Cardiac muscle cell (in vitro differentiated cells and primary cell): ENCODE measurements at places on chromosomes 1 and 21. TPM values are rescaled to one million over a fixed set of nuclear protein-coding genes. Genes with fewer than 3 reads are reported as not detected.
A peak's percentile ranks its signal among the peaks of the same experiment; 100 is the strongest.

DNA sequence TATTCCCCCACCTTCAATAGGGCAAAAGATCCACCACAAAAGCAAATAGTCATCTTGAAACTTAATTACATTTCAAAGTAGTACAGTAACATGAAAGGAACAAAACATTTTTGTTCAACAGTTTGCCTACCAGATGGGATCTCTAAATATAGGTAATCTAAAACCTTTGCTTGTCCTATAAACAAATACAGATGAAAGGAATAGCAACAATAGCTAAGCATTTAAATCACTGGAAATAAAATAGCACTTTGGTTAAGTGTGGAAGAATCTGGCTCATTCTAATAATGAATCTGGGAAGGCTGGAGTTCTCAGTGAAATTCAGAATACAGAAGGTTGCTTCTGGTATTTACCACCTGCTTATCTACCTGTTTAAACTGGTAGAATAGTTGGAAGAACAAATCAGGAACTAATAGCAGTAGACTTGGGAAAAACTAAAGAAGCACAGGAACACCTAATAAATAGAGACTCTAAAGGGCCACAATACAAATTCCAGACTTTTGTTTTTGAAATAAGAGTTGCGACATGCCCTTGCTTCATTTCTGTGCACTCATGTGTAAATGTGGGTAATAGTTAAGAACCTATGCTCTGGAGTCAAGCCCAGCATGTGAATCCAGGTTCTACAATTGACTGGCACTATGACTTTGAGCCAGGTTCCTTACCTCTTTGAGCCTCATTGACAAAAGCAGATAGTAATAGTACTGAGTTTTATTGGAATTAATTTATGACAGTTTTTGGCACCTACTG lies 2.3 kb upstream of the LYPLAL1 start:
- peak; percentile 64 for DNase-seq

DNA sequence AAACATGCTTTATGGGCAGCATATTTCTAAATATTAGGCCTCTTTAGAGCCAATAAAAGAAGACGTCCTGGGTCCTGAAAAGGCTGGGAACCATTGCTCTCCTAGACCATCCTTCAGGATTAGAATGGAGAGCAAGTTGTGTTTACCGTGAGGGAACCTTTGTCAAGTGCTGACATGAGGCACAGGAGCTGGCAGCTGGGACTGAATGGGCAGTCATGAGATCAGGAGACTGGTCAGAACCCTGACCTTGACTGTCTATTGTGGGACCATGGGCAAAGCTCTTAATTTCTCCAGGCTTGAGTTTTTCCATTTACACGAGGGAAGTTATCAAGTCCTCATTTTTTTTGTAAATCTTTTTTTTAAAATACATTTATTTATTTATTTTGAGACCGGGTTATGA lies 5.2 kb downstream of the PFKFB2 start:
- DNase-seq = no peak

- DNase-seq = no peak
Observed at GRCh38 chr1:197683895-197684553, 91.3 kb downstream of the DENND1B start.

DNA sequence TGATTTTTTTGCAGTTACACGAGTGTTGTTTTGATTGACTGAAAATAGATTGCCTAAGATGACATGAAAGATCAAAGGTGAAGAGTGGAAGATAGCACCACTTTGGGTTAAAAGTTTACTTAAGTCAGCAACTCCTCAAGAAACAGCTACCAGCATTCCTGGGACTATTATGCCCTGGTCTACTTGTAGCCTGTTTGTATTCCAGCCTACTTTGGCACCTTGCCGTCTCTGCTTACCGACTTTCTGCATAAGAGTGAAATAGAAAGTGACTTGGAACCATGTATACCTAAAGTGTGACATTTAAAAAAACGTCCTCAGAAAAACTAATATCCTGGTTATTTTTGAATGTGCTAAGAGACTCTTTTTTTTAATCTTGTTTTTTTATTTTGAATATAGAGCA lies 631.5 kb upstream of the PTBP2 start:
- DNase-seq = no peak

DNA sequence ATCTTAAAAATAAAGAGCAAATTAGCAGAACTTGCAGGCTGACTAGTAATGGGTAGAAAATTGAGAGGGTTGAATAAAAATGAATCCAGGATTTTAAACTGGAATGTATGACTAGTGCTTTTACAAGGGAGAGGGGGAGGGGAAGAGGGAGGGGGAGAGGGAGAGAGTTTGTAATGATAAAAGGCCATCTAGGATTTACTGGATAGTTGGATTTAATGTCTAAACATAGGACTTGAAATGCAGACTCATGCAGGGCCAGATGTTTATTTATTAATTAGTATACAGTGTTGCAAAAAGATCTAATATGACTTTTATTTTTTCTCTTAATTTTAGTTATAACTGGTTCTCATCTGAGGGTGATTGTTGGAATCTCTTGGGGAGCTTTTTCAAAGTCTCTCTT lies 4.3 kb downstream of the ZNF326 start:
- DNase-seq = no peak

The SH2D2A gene
- polyA plus RNA-seq = 1.1 and 5.2 TPM in 2 replicates

The SLC35F3 gene
- 2.0 and 2.6 TPM in 2 replicates for polyA plus RNA-seq

The HJV gene
- polyA plus RNA-seq = not detected in 2 replicates

DNA sequence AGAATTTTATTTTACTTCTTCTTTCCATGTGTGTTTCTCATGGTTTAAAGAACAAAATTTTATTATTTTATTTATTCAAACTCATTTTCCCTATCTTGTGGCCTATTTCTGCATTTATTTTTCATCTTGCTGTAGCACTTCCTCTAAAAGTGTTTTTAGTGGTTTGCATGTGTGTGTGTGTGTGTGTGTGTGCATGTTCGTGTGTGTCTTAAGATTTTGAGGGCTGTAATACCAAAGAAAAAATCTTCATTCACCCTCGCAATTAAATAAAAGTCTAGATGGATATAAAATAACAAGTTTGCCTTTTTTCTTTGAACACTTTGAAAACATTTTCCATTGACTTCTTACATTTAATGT lies 24.6 kb upstream of the FCRL3 start:
- DNase-seq = no peak

GRCh38 chr1:227127891-227128290 lies 187.8 kb downstream of the COQ8A start:
- no peak for DNase-seq

GRCh38 chr1:165451691-165452090 lies 6.8 kb upstream of the RXRG start:
- no peak for DNase-seq
